ENCODE measurements at places on chromosomes 11 and 22. TPM values are rescaled to one million over a fixed set of nuclear protein-coding genes. Genes with fewer than 3 reads are reported as not detected.

ATL3 gene
- total RNA-seq: 33.7 TPM

NXPE4 gene
- total RNA-seq: not detected

GDPD4 gene
- not detected for total RNA-seq

GGTLC2 gene
- total RNA-seq: not detected

LRRC10B gene
- not detected for total RNA-seq

OR52I1 gene
- total RNA-seq: not detected

IGF2 gene
- 0.07 TPM for total RNA-seq

FAM83F gene
- total RNA-seq: 3.2 TPM

HBG1 gene
- not detected for total RNA-seq

CLMP gene
- 0.20 TPM for total RNA-seq

ZNF215 gene
- 0.15 TPM for total RNA-seq

KLHL35 gene
- total RNA-seq: 0.47 TPM

GGT1 gene
- 23.4 TPM for total RNA-seq

KREMEN1 gene
- 0.10 TPM for total RNA-seq

MADD gene
- 179 TPM for total RNA-seq

Data from CD4-positive, CD25-positive, alpha-beta regulatory T cell (primary cell).